ENCODE measurements at places on chromosomes 3 and 15. TPM values are rescaled to one million over a fixed set of nuclear protein-coding genes. Genes with fewer than 3 reads are reported as not detected.

Gene GOLGA8Q
- total RNA-seq = not detected

Gene GREM1
- total RNA-seq = 935 TPM

Gene DNAJC17
- total RNA-seq = 13.4 TPM

Gene POLQ
- 1.6 TPM for total RNA-seq

Gene PRTG
- total RNA-seq = under 0.01 TPM

Gene SERPINI2
- not detected for total RNA-seq

Gene ACTC1
- total RNA-seq = 21.4 TPM

Gene CLDN18
- total RNA-seq = not detected

Gene CNTN3
- total RNA-seq = 18.5 TPM

Gene ZMYND10
- 1.5 TPM for total RNA-seq

Gene INKA1
- 12.0 TPM for total RNA-seq

Gene C2CD4A
- not detected for total RNA-seq

Gene ITGA11
- total RNA-seq = 408 TPM

Gene MORC1
- total RNA-seq = not detected

Gene PDCD6IP
- total RNA-seq = 214 TPM

Gene RLBP1
- total RNA-seq = not detected

Gene DLL4
- total RNA-seq = not detected

- DNase-seq = no peak
Observed at GRCh38 chr15:93057618-93058017, 31.4 kb downstream of the RGMA start.

DNA sequence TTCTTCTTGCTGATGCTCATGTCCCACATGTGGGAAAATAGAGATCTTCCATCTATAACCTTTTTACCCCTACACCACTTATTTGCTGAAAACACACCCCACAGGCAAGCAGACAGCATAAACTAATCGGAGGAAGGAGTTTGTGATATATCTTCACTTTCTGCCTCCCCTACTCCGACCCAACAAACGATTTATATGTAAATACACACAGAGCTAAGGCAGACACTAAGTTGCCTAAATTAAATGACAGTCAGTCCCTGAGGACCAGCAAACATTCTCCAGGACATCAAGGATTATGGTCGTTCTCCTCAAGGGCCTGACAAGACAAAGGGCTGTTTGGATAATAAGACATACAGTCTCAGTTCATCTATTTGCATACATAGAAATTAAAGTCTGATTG is 552.5 kb downstream of the ROBO1 start:
- no peak for DNase-seq

DNA sequence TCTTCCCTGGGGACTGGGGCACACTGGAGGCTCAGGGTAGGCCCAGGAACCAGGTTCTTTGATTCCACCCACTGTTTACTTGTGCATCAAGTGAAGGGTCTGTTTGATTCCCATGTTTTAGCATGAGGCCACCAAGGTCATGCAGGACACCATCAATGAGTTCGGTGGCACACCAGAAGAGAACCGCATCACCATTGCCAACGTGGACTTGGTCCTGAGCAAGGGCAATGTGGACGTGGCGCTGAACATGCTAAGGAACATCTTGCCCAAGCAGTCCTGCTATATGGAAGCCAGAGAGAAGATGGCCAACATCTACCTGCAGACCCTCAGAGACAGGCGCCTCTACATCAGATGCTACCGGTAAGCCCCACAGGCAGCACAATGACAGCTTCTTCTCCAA is 21.5 kb downstream of the TTC21A start:
- DNase-seq = no peak

DNA sequence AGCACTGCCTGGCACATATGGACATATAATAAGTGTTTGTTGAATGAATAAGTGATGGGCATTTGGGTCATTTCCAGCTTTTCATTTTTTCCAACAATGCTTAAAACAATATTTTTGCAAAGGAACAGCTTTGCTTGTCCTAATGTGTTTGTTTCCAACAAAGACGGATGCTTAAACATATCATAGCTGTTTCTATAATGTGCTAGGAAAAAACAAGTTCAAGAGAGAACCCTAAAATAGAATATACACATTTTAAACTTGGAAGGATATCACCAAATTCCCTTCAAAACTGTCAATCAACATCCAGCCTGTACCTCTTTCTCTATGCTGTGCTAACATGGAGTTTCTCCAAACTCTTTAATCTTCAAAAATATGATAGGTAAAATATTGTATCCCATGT is 224.5 kb upstream of the WNT5A start:
- DNase-seq = no peak

- DNase-seq = no peak
Observed at GRCh38 chr3:171184372-171184771, 157.9 kb upstream of the SLC2A2 start.

GRCh38 chr3:54647721-54648120 is 280.1 kb downstream of the LRTM1 start:
- DNase-seq = no peak

GRCh38 chr15:84608707-84609284 is 8.0 kb downstream of the ZSCAN2 start:
- no peak for DNase-seq

- DNase-seq = no peak
Observed at GRCh38 chr3:72855001-72855400, 6.8 kb upstream of the SHQ1 start.

GRCh38 chr3:195154111-195154791 is 116.7 kb downstream of the XXYLT1 start:
- peak; percentile 16 for DNase-seq

- DNase-seq = no peak
Observed at GRCh38 chr3:159416856-159417255, 571.8 kb upstream of the IL12A start.

DNA sequence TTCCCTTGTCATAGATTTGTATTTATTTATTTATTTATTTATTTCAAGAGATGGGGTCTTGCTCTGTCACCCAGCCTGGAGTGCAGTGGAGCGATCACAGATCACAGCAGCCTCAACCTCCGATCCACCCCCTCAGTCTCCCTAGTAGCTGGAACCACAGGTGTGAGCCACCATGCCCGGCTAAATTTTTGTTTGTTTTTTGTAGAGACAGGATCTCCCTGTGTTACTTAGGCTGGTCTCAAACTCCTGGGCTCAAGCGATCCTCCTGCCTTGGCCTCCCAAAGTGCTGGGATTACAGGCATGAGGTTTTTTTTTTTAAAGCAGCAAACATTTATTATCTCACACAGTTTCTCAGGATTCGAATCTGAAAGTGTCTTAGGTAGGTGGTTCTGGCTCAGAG is 2.5 kb downstream of the TTBK2 start:
- no peak for DNase-seq

GRCh38 chr3:117200962-117201361 is 491.4 kb downstream of the TUSC7 start:
- DNase-seq = peak; percentile 7

- peak; percentile 29 for DNase-seq
Observed at GRCh38 chr3:125163739-125164601, 48.6 kb downstream of the SLC12A8 start.

GRCh38 chr3:48505146-48505545 is 1.2 kb upstream of the SHISA5 start:
- no peak for DNase-seq

GRCh38 chr15:28884151-28884940 is 1.4 kb upstream of the APBA2 start:
- DNase-seq = no peak

DNA sequence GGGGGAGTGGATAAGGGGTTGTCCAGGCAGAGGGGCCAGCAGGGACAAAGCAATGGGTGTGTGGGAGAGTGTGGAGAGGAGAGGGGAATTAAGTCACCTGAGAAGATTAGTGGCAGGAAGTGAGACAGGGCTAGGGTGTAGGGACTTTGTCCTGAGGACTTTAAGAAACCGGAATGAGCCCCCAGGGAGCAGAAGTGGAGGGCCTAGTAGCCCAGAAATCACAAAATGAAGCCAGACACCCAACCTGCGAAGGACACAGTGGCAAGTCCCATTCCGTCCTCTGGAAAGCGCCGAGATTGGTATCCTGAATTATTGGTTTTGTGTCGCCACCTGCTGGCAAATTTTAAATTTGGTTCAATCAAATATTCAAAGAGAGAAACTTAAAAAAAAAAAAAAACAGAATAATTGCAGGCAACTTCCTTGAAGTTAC is 78.0 kb upstream of the SLC25A36 start:
- peak; percentile 72 for DNase-seq

DNA sequence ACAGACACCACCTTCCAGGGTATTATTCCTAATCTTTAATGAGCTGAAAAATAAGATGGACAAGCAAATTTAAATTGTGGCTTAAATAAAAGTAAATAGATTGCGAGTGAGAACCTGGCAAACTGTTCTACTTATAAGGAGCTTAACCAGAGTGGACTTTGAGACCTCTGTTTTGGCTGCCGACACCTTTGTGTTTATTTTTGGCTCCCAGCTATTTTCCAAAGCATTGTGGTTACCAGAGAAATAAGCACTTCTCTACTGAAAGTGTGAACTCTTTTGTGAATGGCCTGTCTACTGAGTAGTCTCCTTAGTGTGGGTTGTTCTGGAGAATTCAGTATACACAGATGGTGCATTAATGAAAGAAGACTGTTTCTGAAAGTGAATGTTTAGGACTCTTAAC is 109.4 kb downstream of the ATP8B4 start:
- no peak for DNase-seq

- DNase-seq = no peak
Observed at GRCh38 chr3:45599424-45599886, 4.9 kb downstream of the LIMD1 start.

GRCh38 chr15:34987609-34988026 is 469 bp downstream of the ZNF770 start:
- no peak for DNase-seq

DNA sequence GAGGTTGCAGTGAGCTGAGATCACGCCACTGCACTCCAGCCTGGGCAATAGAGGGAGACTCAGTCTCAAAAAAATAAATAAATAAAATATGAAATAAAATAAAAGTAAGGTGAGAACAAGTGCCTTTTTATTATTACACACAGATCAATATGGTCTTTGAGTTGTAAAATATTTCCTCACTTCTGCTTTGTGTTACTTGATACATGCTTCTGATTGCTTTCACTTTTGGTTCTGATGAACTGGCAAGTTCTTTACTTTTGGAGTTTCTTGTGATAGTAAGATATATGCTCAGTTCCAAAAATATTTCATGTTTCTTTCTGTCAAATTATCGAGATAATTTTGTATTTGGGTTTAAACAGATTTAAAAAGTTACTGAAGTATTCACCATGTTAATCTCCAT is 16.6 kb upstream of the GYG1 start:
- no peak for DNase-seq

GRCh38 chr15:93073465-93073952 is 15.5 kb downstream of the RGMA start:
- no peak for DNase-seq

DNA sequence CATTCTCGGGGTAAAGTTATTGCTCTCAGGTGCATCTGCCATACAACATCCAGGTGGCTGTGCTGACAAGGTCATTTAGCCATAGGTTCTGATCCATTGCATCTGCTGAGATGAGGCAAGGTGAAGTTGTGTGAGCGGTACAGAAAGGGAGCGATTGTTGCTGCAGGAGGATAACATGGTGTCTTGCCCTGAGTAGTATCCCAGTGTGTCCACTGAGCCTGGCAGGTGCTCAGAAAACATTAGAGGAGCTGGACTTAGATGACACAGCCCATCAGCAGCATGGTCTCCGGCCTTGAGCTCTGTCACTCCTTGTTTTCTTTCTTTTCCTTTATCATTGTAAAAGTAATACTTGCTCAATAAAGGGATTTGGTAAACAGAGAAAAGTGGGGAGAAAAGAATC is 161.1 kb upstream of the ATP10A start:
- no peak for DNase-seq

DNA sequence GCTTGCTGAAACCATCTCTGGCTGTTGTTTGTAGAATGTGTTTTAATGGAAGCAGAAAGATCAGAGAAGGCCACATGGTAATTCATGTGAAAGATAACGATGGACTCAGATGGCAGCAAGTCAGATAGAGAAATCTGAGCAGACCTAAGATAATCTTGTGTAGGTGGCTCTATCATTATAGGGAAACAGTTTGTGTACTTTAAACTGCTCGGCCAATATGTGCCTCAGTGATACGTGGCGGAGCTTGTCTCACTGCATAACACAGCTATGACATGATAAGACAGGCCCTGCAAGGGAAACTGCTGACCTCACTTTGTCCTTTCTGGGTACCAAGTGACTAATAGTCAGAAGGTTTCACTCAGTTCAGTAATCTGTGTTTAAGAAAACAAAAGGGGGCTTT is 51.0 kb downstream of the MME start:
- DNase-seq = peak; percentile 47

DNA sequence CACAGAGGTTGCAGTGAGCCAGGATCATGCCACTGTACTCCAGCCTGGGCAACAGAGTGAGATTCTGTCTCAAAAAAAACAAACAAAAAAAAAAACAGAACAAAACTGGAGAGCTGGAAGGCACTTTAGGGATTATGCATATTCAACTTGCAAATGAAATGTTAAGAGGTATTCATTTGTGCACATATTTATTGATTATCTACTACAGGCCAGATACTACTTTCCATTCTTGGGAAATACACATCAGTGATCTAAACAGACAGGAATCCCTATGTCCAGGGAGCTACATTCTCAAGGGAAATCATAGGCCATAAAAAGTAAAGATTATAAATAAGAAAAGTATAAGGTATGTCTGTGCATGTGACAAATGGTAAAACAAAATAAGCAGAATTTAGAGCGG is 322.6 kb downstream of the GABRG3 start:
- no peak for DNase-seq

DNA sequence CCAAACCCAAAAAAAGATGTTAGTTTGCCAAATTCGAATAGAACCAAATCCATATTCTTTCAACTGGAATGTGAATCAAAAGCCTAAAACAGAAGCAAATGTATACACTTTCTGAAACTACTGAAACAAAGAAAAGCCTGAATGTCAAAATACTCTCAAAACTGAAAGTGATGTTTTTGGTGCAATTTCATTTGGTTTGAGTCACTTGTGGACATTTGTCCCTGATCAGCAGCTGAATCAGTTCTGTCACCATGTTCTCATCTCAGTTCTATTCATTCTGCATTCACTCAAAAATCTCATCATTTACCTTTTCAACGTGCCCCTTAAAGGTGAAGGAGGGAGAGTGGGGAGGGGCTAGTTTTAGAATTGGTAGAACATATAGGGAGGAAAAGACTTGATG is 266.8 kb downstream of the ABHD5 start:
- no peak for DNase-seq

DNA sequence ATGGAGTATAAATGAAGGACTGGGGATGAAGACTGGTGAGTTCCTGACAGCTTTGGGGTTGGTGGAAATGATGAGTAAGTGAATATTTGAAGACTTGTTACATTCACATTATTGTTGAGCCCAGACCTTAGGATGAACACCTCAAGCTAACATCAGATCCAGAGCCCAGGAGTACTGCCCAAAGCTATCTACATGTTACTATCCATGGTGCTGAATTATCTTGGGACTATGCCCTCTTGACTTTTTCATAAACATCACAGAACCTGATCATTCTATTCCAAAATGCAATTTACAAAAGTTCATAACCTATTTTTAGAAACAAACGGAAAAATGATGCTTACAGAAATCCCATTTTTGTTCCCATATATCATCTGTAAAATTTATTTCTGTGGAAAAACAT is 613.3 kb downstream of the TUSC7 start:
- DNase-seq = peak; percentile 47

DNA sequence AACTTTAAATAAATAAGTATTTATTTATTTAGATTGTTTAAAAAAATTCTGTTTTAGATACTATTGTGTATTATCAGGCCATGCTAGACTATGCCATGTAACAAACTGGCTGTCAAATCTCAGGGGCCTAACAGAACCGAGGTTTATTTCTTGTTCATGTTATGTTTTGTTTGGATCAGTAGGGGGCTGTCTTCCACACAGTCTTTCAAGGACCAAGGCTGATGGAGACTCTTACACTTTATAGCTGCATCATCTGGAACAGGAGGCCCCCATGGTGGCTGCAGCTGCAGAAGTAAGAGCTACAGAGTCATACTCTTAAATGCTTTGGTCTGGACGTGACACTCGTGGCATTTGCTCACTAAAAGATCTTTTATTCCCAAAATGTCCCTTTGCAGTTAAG is 33.0 kb upstream of the ARL14 start:
- peak; percentile 41 for DNase-seq

All from GM23248 (cell line).